ENCODE measurements at places on chromosomes 2 and 18.

DNA sequence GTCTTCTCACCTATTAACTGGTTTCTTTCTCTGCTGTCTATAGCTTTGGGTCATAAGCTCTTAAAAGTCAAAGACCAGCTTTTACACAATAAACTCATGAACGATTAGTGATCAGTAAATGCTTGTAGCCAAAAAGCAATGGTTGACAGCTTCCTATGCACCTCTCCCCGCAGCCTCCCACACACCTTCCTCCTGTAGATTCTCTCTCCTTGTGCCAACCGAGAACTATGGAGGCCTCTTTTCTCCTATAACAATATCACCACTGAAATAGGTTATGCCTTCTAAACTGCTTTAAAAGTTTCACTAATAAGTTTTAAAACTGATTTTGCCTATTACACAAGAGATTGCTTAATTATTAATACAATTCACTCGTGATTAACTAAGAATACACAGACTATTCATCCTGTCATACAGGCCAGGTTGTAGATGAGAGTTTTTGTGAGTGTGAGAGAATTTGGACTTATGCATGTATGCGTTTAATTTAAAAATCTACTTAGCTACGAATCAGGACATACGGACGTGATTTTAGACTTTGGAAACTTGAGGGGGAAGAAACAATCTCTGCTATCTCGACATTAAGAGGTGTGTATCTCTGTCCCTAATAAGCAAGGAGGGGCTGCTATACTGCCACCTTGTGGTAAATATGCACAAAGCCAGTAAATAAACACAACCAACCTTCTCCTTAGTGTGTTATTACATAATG lies 229.1 kb upstream of the RBBP8 start:
- DNase-seq, result peak; percentile 57

DNA sequence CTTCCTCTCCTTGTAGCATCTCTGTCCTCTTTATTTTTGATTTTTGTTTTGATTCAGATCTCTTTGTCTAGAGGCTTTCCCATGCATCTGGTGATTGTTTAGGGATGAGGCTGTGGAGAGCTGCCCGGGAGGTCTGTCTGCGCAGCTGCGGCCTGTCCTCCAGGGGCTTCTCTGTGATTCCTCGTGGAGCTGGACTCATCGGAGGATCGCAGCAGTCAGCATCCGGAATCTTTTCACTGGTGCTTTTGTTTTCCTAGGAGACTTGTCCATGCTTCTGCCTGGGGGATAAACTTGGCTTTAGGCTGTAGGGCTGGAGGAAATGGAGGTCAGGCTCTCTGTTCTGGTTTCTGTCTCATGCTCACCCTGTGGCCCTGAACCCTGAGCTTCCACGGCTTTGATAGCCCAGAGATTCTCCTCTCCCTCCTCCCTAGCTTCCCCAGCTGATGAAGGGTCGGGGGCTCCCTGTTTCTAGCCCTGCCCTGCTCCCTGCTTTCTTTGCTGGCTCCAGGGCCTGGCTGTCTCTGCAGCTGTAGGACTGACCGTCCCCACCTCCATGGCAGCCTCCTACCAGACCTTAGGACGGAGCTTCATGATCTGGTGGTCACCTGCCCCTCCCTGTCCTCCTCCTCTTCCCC lies 35.5 kb downstream of the ZNF532 start:
- DNase-seq, result no peak

GRCh38 chr2:199356412-199356811 lies 101.3 kb downstream of the SATB2 start:
- DNase-seq, result no peak

DNA sequence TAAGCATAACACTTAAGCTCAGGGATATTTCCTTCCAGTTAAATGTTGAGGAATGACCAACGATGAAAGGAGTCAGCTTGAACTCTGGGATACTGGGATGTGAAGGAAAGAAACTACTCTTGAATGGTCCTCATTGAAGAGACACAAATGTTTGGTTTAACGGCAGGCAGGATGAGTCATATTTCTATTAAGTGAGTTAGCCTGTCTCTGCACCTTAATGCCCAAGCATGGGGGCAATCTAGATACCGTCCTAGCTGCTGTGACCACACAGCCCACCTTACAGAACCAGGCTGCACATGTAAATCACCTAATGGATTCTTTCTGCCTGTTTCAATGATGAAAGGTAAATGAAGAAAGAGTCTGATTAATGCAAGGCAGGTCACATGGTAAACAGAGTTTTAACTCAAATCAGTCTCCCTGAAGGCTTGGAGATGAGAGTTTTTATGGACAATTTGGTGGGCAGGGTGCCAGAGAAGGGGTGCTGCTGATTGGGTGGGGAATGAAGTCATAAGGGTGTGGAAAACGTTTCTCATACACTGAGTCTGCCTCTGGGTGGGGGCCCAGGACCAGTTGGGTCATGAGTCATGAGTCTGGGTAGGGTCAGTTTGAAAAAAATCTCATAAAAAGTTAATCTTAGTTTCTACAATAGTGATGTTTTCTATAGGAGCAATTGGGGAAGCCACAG lies 144.6 kb upstream of the MMADHC start:
- DNase-seq, result no peak

DNA sequence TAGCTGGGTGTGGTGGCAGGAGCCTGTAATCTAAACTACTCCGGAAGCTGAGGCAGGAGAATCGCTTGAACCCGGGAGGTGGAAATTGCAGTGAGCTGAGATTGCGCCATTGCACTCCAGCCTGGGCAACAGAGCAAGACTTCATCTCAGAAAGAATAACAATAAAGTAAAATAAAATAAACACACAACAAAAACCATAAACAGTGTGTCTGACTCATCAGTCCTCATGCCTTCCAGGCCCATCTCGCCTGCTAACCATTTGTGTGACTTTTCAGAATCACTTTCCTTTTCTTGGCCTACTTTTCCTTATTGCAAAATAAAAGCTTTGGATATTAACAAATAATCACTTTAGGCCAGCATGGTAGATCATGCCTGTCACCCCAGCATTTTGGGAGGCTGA lies 42.0 kb upstream of the ASXL2 start:
- DNase-seq, result no peak

DNA sequence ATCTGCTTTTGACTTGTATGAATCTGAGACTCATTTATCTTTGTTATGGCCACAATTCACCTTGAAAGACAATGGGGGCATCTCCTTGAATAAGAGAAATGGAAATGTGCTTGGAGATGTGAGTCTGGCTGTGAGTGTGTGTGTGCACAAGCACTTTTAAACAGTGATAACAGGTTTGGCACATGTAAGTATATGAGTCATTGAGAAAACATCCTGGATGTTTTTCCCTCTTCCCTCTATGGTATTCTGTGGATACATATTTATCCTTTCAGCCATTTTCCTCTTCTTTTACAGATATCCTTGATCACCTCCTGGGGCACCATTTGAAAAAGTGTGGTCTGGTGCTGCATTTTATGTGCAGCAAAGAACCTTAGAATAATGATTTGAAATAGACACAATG lies 317.3 kb upstream of the THUMPD2 start:
- DNase-seq, result no peak

- DNase-seq, result peak; percentile 19
Measured at GRCh38 chr2:120346667-120347358, 877 bp downstream of the INHBB start.

DNA sequence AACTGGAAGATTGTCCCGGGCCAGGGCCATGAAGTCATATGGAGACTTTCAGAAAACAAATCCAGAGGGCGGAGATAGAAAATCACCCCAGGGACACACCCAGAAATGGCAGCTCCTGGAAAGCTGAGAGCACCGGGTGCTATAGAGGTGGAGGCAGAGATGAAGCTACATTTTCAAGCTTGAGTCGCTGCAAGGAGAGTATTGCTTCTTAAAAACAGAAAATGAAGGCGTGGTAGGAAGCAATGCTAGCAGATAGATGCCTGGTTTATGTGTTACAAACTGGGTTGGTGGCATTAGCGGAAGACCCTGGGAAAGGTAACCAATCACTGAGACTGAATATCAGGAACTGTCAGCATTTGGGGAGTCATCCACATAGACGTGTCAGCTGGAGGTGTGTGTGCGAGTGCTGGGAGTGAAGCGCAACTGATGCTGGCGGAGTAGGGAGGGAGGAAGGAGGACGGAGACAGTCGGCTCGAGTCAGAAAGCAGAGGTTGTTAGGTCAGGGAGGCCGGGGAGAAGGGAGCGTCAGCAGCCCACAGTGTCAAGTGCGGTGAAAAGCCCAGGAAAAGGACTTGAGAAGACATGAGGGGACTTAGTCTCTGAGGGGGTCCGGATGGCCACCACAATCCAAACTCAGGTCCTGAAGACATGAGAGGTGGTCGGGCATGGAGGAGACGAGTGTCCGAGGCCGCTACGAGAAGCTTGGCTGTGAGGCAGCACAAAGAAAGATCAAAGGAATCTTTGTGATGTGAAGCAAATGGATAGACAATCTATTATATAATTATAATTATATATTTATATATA lies 45.4 kb downstream of the C18orf63 start:
- no peak for DNase-seq

GRCh38 chr2:135279209-135279608 lies 227.1 kb downstream of the RAB3GAP1 start:
- no peak for DNase-seq

- DNase-seq, result peak; percentile 81
Measured at GRCh38 chr18:61893971-61894750, 1.4 kb upstream of the RNF152 start.

DNA sequence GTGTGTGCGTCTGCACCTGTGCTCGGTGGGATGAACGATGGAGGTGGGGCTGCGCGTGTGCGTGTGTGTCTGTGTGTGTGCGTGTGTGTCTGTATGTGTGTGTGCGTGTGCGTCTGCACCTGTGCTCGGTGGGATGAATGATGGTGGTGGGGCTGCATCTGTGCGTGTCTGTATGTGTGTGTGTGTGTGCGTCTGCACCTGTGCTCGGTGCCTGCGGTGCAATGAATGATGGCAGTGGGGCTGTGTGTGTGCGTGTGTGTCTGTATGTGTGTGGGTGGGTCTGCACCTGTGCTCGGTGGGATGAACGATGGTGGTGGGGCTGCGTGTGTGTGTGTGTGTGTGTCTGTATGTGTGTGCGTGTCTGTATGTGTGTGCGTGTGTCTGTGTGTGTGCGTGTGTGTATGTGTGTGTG lies 48.5 kb upstream of the CTDP1 start:
- no peak for DNase-seq

DNA sequence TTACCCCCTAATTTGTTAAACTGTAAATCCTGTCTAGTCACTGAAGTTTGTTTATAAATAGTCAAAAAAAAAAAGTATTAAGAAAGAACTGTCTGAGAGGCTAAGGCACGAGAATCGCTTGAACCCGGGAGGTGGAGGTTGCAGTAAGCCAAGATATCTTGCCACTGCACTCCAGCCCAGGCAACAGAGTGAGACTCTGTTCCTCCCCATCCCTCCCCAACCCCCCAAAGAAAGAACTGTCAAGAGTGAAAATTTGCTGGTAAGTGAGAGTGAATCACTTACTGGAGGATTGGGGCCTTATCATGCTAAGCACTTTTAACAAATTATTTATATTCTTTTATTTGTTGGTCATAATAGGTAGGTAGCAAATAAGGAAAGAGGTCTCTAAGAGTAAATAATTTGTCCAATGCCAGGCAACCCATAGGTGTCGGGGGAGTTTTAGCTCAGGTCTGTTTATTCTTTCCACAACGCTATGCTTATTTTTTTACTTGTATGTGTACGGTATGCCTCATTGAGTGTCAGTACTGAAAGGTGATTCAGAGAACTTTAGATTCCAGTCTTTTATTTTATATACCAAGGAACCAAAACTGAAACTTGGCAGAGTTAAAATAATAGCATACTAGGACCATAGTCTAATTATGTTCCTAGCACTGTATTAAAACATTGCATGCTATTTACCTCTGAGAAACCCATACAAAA lies 2.5 kb downstream of the TAF4B start:
- DNase-seq, result no peak

DNA sequence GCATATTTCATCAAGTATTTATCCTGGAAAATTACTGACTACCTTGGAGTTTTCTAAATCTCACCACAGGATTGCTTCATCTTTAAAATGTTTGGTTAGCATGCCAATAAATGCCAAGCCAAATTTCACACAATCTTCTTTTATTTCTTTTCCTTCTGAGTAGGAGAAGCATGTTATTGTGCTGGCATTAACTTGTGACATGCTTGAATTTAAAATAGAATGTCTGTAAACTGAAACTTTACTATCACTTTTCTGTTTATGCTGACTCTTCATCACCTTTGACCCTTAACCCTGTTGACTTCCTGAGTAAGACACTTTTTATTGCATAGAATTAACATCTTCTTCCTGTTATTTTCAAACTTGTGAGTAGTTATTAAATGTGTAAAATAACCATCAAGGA lies 56.2 kb upstream of the LRRTM4 start:
- no peak for DNase-seq

- no peak for DNase-seq
Measured at GRCh38 chr2:1871171-1871570, 126.9 kb upstream of the PXDN start.

GRCh38 chr2:3512086-3512485 lies 7.2 kb downstream of the ADI1 start:
- no peak for DNase-seq

DNA sequence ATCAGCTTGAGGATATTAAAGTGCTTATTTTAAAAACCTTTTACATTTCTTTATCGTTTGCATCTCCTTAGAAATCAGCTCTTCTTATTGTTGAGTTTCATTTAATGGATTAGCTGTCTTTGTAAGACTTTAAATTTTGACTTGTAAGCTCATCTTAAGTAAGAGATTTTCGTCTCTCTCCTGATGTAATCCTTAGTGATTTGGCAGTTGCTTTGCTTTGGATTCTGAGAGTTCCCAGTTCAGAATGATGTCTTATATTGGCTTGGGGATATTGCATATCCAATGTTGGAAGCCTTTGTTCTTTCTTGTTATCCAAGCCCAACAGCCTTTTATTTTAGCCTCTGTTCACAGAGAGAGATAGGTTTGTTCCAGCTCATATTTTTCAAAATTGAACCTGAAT lies 212.1 kb downstream of the ARL6IP6 start:
- DNase-seq, result no peak

- peak; percentile 20 for DNase-seq
Measured at GRCh38 chr2:241984271-241984655, 114.7 kb downstream of the RTP5 start.

- no peak for DNase-seq
Measured at GRCh38 chr2:129857200-129857599, 122.3 kb upstream of the RAB6C start.

GRCh38 chr18:34942975-34943374 lies 98.2 kb upstream of the MAPRE2 start:
- DNase-seq, result no peak

DNA sequence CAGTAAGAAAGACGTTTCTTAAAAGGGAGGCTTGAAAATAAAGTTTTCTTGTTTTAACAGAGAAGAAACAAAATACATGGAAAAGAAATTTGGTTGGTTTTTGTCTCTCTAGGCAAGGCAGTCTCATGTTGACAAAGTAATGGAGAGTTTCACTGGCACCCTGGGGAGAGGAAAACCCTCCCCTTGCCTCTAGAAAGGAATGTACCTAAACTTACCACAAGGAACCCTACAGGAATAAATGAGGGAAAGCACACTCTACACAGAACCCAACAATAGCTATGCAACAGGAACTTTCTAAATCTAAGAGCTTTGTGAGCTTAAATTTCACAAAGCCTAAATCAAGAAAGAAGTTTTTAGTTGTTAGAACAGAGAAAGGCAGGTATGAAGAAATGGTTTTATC lies 37.0 kb downstream of the FIGN start:
- DNase-seq, result no peak
